ENCODE measurements at places on chromosomes 5 and 9.

- no peak for DNase-seq
These were observed 2.2 kb upstream of the CDX1 start for GRCh38 chr5:150164211-150164980.

- DNase-seq: no peak
These were observed 19.3 kb upstream of the CLPTM1L start for GRCh38 chr5:1364211-1364610.

DNA sequence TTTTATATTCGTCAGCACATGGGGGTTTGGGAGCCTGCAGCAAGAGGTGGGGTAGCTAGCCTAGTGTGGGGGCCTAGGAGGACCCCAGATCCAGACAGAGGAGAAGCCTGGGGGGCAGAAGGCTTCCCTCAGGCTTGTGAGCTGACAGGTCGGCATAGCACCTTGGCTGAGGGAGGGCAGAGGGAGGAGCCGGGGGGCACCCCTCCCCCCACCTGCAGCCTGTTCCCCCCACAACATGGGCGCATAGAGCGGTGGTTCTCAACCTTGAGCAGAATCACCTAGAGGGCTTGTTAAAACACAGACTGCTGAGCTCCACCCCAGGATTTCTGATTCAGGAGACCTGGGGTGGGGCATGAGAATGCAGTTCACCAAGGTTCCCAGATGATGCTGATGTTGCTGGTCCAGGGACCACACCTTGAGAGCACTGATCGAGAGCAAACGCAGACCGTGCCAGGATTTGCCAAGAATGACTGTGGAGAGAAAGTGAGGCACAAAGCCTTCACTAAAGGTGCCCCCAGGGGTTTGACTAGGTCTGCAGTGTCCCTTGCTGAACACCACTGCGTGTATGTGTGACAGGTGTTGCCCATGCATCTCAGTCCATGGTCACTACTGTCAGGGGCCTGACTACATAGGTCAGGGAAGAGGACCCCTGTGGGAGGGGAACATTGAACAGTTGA, 163.3 kb downstream of the MACROH2A1 start:
- no peak for DNase-seq

DNA sequence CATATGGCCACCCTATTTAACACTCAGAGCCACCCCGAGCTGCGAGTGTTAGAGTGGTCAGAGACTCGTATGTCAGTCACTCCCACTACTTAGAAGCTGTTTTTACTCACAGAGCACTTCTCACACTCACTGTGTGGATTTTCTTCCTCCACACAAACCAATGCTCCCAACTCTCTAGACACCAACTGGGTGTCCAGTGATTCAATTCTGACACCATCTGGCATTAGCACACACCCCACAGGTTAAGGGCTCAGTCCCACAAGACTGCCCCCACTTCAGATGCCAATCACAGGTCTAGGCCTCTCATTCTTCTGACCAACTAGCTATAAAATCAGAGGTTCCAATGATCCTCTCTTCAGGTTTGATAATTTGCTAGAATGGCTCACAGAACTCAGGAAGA, 174.8 kb downstream of the FANCC start:
- DNase-seq: no peak

Measured in kidney tubule cell (primary cell).